MCF 10A (cell line): ENCODE measurements at places on chromosomes 13 and 19.

GRCh38 chr19:35937345-35938281 lies 1.4 kb downstream of the LRFN3 start:
- DNase-seq, result no peak

GRCh38 chr19:4061178-4061682 lies 5.5 kb downstream of the ZBTB7A start:
- DNase-seq, result peak; percentile 90

DNA sequence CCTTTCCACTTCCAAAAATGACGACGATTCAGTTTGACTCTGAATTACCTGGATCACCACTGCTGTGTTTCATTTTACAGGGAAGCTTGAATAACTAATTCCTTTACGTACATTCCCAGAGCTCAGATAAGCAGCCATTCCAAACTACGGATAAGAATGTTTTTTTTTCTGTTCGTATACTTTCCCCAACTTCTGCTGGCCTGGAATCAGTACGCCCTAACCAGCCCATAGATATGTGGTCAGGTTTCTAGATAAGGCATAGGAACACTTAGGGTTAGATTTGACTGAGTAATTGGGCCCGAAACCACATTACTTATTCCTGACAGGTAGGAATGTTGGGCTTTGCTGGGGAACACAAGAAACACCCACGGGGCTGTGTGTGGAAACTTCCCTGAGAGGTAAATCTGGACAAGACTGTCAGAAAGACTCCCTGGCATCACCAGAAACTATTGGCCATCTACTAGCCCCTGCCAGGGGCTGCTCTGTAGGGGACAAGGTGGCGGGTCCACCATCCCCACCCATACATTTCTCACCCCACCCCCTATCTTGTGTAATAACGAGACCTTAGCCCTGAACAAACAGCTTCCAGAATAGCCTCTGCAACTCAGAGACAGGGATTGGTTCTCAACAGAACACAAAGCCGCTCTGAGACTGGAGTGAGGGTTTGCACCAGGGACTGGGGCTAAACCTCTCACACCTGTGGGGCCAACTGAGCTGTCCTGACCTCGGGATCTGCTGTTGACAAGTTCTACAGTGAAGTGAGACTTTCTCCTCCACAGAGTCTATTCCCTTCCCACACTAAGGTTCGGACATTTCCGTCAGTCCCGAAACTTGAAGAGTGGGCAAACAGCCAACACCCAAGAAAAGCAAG lies 15.6 kb downstream of the RHPN2 start:
- DNase-seq, result no peak

DNA sequence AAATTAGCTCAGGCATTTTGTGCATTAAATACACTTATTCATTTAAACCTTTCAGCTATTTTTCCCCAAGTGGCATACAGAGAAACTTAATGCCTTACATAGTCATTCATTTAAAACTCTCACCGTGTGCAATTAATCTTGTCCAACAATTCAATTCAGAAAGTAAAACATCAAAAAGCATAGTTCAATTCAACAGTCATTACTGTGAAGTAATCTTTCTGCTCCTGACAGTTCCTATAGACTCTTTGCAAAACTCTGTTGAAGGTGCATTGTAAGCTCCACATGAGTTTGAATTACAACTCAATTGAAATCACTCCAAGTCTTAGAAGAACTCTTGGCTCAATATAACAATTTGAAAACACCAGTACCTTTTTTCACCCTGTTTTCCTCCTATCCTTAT lies 228.3 kb downstream of the DACH1 start:
- no peak for DNase-seq

DNA sequence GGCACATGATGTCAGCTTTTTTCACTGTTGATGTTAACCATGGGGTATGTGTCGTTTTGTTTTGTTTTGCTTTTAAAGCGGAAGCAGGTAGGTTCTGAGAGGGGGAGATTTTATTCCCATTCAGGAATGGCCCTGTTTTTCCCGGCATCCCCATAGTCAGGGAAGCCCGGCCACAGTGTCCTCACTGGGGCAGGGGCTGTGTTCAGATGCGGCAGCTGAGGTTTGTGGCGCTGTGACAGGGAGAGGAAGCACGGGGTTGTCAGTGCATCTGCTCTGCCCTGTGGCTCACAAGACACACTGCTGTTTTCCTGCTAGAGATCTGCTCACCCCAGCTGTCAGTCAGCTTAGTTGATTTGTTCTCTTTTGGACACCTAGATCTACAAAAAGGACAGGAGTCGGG lies 27.6 kb downstream of the ANKRD27 start:
- no peak for DNase-seq

GRCh38 chr19:1725100-1726064 lies 27.9 kb upstream of the ONECUT3 start:
- DNase-seq, result peak; percentile 42

DNA sequence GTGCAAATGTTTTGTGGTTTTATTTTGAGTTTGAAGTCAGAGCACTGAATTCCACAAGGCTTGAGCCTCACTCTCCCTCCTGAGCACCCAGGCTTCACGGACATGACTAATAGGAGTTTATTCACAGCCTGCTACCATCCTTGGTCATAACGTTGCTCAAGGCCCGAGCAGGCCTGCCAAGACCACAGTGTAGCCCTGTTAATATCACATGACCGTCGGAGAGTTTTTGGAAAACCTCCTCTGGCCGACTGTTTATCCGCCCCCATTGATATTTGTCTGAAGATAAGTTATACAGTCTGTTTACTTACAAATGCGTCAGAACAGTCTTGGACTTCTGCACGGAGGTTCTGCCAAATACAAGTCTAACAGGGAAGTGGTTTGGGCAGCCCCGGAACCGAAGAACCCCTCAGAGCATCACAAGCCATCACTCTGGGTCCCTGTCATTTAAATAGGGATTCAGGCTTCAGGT lies 89.9 kb downstream of the COL4A2 start:
- peak; percentile 97 for DNase-seq

GRCh38 chr13:48580185-48580803 lies 47.4 kb upstream of the RCBTB2 start:
- DNase-seq, result peak; percentile 75

GRCh38 chr19:39432677-39433025 lies 3.1 kb downstream of the RPS16 start:
- no peak for DNase-seq

DNA sequence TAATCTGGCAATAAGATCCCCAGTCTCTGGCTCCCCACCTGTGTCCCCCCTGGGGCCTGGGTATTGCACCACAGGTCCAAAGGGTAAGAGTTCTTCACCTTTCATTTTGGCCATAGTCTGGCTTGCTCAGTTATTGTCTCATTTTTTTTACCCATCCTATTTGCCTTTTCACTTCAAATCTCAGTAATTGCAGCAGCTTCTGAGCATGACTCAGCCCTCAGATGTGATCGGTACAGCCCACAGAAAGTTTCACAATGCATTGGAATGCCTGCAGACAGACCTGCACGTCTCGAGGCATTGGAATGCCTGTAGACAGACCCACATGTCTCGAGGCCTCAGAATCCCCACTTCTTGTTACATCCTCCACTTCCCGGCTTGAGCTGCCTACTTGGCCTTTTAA lies 173.6 kb downstream of the NUFIP1 start:
- DNase-seq, result peak; percentile 93

GRCh38 chr19:48627201-48627864 lies 8.0 kb downstream of the SPHK2 start:
- DNase-seq, result no peak
